Stimulated activated CD4-positive, alpha-beta T cell treated with anti-CD3 and anti-CD28 coated beads, Interleukin-4, amount 100 ng/mL, for 4 hours (primary cell): ENCODE measurements at places on chromosomes 4 and X.

DNA sequence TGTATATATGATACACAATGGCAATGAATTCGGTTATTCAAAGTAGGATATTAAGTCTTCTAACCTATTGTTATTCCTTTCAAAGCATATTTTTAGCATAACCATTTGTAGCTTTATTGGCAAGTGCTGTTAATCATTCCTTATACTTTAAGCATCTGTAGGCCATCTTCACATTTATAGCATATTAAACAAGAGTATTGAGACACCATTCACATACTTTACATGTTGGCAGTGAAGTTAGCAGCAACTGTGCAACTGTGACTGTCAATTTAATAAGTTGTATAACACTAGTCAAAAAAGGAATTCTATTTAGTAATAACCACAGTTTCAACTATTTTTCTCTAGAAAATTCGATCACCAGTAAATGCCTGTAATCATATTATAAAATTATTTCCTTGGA, 107.3 kb upstream of the MYOZ2 start:
- DNase-seq, result no peak

- DNase-seq, result peak; percentile 21
Observed at GRCh38 chrX:2928583-2929434, at the start of gene ARSD. TSS of gene ARSD (minus strand) at chrX:2929339. CDS start at chrX:2929275, 64 bp downstream.

DNA sequence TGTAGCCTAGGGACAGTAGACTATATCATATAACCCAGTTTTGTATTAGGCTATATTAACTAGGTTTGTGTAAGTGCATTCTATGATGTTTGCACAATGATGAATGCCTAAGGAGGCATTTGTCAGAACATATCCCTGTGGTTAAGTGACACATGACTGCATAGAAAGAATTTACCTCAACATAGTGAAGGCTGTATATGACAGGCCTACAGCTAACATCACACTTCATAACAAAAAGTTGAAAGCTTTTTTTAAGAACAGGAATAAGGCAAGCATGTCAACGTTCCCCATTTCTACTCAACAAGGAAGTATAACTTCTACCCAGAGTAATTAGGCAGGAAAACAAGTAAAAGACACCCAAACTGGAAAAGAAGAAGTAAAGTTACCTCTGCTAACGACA, 165.9 kb upstream of the NDST4 start:
- DNase-seq, result no peak

- DNase-seq, result no peak
Observed at GRCh38 chrX:16320765-16321355, 153.6 kb downstream of the MAGEB17 start.

GRCh38 chr4:148126825-148127224, 315.4 kb downstream of the NR3C2 start:
- no peak for DNase-seq

- DNase-seq, result no peak
Observed at GRCh38 chr4:93446038-93446437, 382.5 kb upstream of the ATOH1 start.

DNA sequence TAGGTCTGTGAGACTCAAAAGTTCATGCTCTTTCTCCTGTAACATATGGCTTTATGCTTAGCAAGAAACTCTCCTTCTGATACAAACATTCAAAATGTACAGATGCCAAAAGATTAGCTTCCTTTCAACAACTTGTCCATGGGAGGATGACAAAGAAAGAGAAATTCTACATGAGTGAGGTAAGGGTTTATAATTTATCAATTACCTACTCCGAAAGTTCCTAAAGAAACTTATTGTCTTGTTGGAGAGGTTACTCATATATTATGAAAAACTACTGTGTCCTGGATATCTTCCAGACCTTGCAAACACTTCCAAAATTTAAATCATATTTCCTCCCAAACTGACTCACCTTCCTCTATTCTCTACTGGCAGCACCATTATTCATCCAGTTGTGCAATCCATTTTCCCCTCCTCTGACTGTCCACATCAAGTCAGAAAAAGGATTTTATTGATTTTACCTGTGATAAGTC, 65.1 kb downstream of the ENPEP start:
- DNase-seq, result no peak

GRCh38 chrX:77293331-77293995, 153.7 kb upstream of the FGF16 start:
- no peak for DNase-seq

DNA sequence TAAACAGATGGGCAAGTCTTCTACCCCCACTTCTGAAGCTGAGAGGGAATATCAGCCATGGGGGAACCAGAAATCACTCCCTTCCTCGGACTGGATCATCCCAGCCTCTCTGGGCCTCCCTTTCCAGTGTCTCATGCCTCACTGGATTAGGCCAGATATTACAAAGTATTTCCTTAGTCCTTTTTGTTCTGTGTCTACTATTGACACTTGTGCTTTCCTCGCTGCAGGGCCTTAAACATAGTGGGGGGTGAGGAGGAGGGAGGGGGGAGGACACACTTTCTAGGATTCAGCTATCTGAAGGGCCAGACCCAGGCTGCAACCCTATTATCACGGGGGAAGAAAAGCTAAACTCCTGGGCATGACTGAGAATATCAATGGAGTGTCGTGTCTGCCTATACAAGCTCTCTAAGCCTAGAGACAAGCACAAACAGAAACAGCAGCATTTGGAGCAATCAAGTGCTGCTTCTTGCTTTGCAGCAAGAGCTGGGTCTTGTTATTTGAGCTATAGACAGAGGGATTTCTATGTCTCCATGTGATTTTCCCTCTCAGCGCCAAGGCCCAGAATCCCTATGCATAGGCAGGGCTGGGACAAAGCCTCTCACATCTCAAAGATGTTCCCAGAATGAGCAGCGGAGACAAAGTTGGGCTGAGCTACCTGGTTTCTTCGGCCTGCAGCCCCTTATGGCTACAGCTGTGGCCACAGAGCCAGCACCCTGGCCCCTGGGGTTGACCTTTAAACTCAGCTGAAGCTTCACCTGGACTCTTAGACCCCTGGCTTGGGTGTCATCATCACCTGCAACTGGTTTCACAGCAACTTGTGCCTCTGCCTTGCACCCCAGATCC, 20.2 kb downstream of the PJA1 start:
- no peak for DNase-seq

DNA sequence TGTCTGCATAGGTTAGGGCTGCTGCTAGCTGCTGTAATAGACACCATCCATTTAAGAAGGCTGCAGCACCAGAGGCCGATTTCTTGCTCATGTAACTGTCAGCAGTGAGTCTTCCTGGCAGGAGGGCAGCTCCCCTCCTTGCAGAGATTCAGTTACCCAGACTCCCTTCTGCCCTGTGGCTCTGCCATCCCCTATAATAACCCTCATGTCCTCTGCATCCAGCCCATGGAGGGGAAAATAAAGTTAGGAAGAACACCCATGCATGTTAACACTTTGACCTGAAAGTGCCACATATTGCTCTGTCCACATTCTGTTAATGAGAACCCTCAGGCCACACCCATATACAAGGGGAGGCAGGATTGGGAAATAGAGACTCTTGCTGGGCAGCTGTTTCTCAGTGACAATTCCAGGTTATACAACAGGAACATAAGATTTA, 5.4 kb downstream of the STBD1 start:
- no peak for DNase-seq

GRCh38 chr4:56460085-56460484, 7.3 kb upstream of the SRP72 start:
- no peak for DNase-seq

DNA sequence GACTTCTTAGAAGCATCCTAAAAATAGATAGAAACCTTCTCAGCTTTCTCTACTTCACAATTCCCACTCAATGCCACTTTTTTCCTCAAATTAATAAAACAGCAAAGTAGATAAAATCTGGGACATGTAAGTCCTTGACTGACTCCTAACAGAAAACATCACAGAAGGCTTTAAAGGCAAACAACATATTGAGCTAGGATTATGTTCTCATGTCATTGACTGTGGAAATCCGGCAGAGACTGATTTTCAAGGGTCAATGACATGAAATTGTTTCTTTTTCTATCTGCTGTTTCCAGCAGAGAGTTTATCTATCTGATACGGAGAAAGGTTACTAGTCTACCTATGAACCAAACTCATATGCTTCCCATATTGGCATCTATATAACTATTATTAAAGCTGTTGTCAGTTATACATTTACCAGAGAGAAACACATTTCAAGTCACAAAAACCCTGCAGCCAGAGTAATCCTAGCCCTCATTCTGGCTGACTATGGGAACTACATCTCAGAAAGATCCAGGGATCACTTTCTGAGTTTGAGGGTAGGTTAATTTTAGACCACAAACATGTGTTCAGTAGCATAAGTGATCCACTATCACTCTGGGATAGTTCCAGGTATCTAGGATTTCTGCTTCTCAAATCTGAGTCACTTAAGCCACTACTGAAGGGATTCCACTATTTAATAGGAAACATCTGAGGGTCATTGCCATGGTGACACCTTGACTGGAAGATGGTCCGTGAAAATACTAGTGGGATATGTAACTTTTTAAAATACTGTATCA, 147.6 kb downstream of the PPP3CA start:
- DNase-seq, result no peak

GRCh38 chr4:78627046-78627965, 75.7 kb downstream of the ANXA3 start:
- no peak for DNase-seq

DNA sequence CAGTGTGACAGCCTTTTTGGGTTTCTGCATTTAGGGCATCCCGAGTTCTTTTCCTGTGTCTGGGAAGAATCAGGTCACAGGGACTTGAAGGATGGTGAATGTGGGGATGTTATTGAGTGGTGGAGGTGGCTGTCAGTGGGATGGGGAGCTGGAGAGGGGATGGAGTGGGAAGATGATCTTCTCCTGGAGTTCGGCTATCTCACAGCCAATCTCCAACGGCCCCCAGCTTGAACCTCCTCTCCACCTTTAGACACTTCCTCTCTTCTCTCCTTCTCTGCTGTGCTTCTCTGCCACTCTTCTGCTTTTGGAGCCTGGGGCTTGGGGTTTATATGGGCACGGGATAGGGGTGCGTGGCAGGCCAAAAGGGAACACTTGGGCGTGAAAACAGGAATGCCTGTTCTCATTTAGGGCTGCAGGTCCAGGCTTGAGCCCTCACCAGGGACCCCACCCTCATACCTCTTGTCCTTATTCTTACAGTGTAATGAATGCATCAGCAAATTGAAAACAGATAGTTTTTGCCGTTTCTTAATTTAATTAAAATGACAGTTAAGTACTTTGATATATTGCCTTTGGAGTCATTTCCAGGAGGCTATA, 37.5 kb downstream of the USP9X start:
- DNase-seq, result no peak

DNA sequence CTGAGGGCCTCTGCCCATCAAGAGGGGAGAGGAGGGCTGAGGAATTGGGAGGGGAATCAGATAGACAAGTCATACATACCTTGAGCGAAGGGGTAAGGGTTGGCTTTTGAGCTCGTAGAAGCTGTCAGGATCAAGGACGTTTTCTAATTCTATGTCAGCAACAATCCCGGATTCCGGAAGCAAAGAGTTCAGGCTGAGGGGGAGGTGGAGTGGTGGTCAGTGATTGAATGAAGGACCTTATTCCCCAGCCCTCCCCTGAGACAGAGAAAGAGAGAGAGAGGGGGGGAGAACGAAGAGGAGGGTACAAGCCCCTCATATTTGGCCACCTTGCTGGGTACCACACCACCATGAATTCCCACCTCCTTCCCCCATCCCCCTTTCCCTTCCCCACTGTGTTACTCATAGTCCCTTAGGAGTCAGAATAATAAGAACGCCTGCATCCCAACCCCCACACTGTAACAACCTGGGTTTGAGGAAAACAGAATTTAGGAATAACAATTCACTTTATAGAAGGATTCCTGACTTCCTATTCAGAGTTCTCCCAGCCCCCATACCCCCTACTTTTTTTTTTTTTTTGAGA, 2.7 kb downstream of the TFE3 start:
- no peak for DNase-seq

- DNase-seq, result no peak
Observed at GRCh38 chr4:185672618-185673017, 137.3 kb upstream of the PDLIM3 start.

GRCh38 chrX:63735882-63736281, 49.1 kb downstream of the ARHGEF9 start:
- DNase-seq, result no peak

- no peak for DNase-seq
Observed at GRCh38 chrX:53089925-53090324, 4.0 kb upstream of the KANTR start.

DNA sequence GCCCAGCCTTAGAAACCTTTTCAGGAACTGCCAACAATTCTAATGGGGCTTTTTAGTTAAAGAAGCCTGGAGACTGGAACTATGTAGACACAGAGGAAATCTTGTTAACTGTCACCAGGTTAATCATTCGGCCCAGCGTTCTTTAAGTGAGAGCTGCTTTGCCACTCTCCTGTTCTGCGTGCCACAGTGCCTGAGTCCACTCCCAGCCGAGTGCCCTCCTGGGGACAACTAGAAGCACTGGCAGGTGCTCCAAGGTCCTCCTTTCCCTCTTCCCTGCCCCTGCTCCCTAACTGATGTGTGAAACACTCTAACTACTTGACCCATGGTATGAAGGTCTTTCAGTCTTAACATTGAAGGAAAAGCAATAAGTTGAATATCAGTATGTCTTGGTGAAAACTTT, 151.2 kb upstream of the TLL1 start:
- no peak for DNase-seq

DNA sequence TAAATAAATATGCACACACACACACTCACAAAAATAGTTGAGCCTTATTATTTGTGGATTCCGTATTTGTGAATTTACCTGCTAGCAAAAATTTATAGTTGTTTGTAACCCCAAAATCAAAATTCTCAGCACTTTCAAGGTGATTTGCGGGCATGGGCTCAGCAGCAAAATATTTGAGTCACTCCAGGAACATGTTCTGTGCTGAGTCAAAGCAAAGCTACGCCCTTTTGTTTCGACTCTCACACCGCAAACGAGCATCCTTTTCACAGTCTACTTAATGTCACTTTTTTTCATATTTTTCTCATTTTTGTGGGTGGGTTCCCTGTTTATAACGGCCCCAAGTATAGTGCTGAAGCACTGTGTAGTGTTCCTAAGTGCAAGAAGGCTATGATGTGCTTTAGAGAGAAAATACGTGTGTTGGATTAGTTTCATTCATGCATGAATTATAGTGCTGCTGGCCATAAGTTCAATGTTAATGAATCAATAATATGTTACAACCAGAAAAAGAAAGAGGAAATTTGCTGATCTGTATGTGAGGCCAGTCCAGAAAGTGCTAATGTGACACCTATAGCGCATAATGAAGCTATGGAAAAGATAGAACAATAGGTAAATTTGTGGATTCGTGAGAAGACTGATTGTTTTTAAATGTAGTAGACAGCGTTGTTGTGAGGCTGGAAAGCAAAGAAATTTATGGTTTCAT, 723.2 kb upstream of the AGA start:
- DNase-seq, result no peak
